ENCODE measurements at places on chromosomes 1 and 21. TPM values are rescaled to one million over a fixed set of nuclear protein-coding genes. Genes with fewer than 3 reads are reported as not detected.

The INAVA gene
- not detected for total RNA-seq

The TNFRSF25 gene
- total RNA-seq: 9.4 TPM

The CSF3R gene
- total RNA-seq: not detected

The SH3BGR gene
- total RNA-seq: 0.94 TPM

The KRTAP7-1 gene
- total RNA-seq: not detected

The MYBPH gene
- total RNA-seq: 0.35 TPM

The IGSF9 gene
- total RNA-seq: 0.12 TPM

The OR6K3 gene
- not detected for total RNA-seq

The TRIM46 gene
- total RNA-seq: 1.5 TPM

The RGS13 gene
- total RNA-seq: not detected

The MYOC gene
- total RNA-seq: 0.23 TPM

The LRRC53 gene
- not detected for total RNA-seq

The ASTN1 gene
- not detected for total RNA-seq

The SHISAL2A gene
- not detected for total RNA-seq

The TBX15 gene
- 20.9 TPM for total RNA-seq

The ILDR2 gene
- total RNA-seq: under 0.01 TPM

The TNFSF18 gene
- 0.60 TPM for total RNA-seq

The EVA1C gene
- 14.4 TPM for total RNA-seq

The NBPF4 gene
- not detected for total RNA-seq

The PDE4DIP gene
- total RNA-seq: 162 TPM

The LPGAT1 gene
- total RNA-seq: 9.5 TPM

The FCRL2 gene
- total RNA-seq: not detected

The CENPL gene
- total RNA-seq: 3.9 TPM

The GBP7 gene
- not detected for total RNA-seq

The PPP1R15B gene
- total RNA-seq: 7.5 TPM

The OR2L2 gene
- total RNA-seq: not detected

The SLC45A1 gene
- 0.30 TPM for total RNA-seq

The S100B gene
- total RNA-seq: 0.59 TPM

The ENAH gene
- total RNA-seq: 155 TPM

The TSPAN1 gene
- total RNA-seq: 0.68 TPM

The GBP3 gene
- total RNA-seq: 17.4 TPM

The OR2M3 gene
- not detected for total RNA-seq

The SLC9C2 gene
- total RNA-seq: not detected

The FMO2 gene
- 6.2 TPM for total RNA-seq

The SHC1 gene
- 98.8 TPM for total RNA-seq

The KLHDC8A gene
- total RNA-seq: 0.08 TPM

The PIGR gene
- total RNA-seq: not detected

The LCE1D gene
- total RNA-seq: not detected
